Forelimb muscle (tissue), 1 donor: ENCODE measurements at places on chromosomes 3 and 15. TPM values are rescaled to one million over a fixed set of nuclear protein-coding genes. Genes with fewer than 3 reads are reported as not detected.

- no peak for DNase-seq
Observed at GRCh38 chr3:123129092-123129491, 62.3 kb downstream of the PDIA5 start.

DNA sequence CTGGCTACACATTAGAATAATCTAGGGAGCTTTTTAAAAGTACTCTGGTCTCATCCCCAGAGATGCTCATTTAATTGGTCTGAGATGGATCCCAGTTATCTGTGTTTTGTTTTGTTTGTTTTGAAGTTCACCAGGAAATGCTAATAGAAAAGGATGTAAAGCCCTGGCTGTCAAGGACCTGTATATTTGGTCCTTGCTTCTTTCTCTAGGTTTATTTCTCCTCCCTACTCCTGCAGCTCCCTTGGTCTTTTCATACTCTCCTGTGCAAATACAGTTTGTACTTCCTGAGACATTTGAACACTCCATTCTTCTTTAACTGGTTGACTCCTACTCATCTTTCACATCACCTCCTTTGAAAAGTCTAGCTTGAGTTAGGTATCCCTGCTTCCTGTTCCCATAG, 3.3 kb downstream of the PIK3CA start:
- DNase-seq: no peak

SLC24A5 gene
- polyA plus RNA-seq: not detected

GRCh38 chr3:71786217-71786549, 1.2 kb upstream of the PROK2 start:
- no peak for DNase-seq

DNA sequence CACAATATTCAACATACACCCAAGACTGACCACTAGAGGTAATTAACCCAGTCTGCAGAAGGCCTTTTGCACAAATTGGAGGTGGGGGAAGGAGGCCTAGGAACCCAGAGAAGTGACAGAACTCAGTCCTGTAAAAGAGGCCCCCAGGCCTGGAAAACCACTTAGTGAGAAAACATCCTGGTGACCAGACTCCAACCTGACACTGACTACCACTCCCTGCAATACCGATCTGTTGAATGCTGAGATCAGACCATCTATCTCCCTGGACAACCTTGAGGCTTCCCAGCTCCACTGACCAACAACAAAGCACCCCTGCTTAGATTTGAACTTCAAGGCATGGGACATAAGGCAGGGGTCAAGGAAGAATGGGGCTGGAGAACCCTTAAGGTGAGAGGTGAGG, 261.9 kb upstream of the WNT5A start:
- DNase-seq: no peak

- no peak for DNase-seq
Observed at GRCh38 chr3:182568876-182569275, 224.4 kb upstream of the ATP11B start.

DNA sequence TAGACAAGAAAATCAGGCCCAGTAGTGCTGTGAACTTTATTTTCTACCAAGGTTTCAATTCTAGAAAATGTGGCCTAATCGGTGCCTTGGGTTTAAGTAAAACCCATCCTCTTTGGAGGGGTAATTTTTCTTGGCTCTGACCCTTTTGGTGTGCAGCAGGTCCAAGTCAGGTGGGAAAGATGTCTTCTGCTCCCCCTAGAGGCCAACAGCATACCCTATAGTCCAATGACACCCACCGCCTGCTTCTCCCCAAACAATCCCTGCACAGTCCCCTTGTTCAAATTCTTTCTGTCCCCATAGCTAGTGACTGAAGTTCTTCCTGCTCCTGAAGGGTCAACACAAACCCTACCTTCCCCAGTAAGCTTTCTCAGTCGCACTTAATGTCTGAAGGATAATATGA, 261.8 kb upstream of the GOLGA6L4 start:
- DNase-seq: no peak

COL8A1 gene
- 1.1 TPM for polyA plus RNA-seq

- no peak for DNase-seq
Observed at GRCh38 chr3:52331906-52332305, 15.8 kb downstream of the DNAH1 start.

CEMIP gene
- 2.4 TPM for polyA plus RNA-seq

DNA sequence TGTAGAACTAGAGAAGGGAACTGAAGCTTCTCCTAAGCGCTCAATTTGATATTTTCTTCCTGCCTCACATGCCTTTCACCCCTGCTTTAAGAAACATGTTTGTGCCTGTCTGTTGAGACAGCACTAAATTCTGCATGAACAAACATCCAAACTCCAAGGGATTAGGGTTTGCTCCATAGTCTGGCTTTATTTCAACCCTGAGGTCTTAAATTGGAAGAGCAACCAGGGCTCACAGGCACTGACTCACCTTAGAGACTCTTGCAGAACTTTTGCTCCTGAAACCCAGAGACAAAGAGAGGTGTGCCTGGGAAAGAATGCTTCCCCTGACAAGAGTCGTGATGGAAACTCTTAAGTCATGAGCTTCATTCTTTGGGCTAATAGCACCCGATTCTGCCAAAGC, 393.9 kb upstream of the MCTP2 start:
- no peak for DNase-seq

GRCh38 chr3:55423782-55424181, 63.3 kb downstream of the WNT5A start:
- DNase-seq: no peak

GRCh38 chr3:150238995-150239619, 169.0 kb upstream of the TSC22D2 start:
- no peak for DNase-seq

DNA sequence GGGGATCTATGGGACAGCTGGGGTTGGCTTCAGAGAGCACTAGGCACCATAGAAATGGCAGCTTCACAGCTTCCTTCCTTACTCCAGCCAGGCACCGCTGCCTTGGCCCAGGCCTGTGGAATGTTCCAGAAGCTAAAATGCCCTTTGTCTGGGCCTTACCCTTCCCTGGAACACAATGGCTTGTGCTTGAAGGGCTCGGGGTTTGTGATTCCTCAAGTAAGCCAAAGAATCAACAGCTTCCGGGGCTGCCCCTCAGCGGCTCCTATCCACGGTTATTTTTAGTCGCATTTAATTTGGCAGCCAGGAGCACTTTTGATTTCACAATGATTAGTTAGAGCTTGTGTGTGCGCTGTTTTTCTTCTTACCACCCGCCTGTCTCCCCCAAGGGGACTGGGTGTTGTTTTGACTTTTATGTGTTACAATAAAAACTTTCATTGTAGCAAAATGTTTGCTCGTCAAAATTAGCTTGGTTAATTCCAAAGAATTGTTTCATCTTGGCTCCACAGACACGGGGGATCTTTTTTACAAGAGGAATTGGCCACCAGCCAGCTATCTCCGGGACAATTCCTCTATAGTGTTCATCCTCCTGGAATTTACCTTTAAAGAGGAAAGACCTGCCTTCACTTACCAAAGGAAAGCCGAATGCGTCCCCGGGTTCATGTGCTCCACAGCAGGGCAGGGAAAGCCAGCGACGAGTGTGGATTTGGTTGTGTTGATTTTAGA, 73.8 kb downstream of the TLE3 start:
- no peak for DNase-seq

CHRNA5 gene
- polyA plus RNA-seq: 0.76 TPM

- no peak for DNase-seq
Observed at GRCh38 chr3:162119651-162120050, 623.0 kb downstream of the OTOL1 start.

LYZL4 gene
- not detected for polyA plus RNA-seq

BMF gene
- polyA plus RNA-seq: 10.8 TPM

GRCh38 chr3:18499301-18499700, 74.2 kb upstream of the SATB1 start:
- DNase-seq: no peak

ROBO2 gene
- polyA plus RNA-seq: 2.2 TPM

LIPC gene
- polyA plus RNA-seq: 0.49 TPM

MOBP gene
- 0.09 TPM for polyA plus RNA-seq

PHLDB2 gene
- 65.7 TPM for polyA plus RNA-seq

- no peak for DNase-seq
Observed at GRCh38 chr3:19065027-19065426, 83.3 kb upstream of the KCNH8 start.

DUOX2 gene
- 0.04 TPM for polyA plus RNA-seq

DNA sequence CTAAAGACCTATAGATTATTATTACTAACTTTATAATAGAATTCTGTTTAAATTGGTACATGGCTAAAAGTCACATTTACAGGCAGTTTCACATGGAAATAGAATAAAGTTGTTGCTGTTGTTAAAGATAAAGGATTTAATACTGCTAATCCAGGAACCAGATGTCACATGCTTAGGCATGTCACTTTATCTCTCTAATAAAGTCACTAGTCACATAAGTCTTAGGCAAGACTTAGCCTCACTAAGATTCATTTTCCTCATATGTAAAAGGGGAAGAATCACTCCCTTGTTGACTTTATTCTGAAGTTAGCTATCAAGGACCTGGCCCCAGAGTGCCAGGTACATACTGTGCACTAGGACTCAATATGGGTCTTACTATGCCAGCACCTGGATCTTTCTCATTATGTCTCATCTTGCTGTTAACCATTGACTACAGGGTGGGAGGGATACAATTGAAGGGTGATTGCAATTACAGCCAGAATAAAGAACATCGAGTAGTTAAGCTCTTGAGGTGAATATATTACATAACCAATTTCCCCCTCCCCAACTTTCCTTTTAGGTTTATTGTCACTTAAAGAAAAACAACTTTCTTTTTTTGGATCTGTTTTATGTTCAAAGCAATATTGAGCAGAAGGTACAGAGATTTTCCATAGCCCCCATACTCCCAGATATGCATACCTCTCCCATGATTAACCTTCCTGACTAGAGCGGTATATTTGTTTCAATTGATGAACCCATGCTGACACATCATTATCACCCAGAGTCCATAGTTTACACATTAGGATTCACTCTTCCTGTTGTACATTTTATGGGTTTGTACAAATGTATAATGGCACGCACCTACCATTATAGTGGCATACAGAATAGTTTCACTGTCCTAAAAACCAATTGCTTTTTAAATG, 36.6 kb downstream of the LNP1 start:
- DNase-seq: no peak

MST1R gene
- polyA plus RNA-seq: 2.4 TPM

DISP2 gene
- polyA plus RNA-seq: 1.4 TPM

- no peak for DNase-seq
Observed at GRCh38 chr15:47929138-47929803, 191.5 kb upstream of the SLC24A5 start.

TMEM45A gene
- polyA plus RNA-seq: 14.4 TPM

LRIG1 gene
- 102 TPM for polyA plus RNA-seq

DNA sequence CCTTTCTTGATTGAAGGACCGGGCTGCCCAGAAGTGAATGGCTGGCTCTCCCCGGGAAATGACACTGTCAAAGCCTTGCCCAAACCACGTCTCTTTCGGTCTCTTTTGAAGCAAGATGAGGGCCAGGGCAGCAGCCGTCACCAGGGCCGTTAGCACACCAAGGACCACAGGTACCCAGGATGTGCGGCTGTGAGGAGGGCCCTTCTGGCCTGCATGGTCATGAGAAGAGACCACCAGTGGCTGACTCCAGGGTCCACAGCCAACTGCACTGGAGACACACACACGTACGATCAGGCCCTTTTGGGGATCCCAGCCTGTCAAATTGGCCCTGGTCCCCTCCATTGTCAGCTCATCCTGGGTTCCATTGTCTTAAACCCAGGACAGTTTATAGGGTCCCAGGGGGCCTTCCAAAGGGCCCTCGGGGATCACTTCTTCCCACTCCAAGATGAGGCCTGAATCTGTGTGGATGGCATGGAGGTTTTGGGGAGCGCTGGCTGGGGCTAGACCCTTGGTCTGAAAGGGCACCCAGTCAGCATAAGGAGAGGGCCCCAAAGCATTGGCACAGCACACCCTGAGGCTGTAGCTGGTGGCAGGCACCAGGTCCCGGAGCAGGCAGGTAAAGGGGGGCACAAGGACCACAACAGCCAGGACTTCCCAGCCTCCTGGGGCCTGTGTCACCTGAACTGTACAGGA, 50.9 kb downstream of the ETFA start:
- DNase-seq: no peak

C3orf85 gene
- not detected for polyA plus RNA-seq

GRCh38 chr3:188283347-188283746, 129.4 kb downstream of the LPP start:
- no peak for DNase-seq

PGBD4 gene
- polyA plus RNA-seq: 2.2 TPM

HYAL1 gene
- 1.7 TPM for polyA plus RNA-seq

PCBP4 gene
- polyA plus RNA-seq: 68.7 TPM

DNA sequence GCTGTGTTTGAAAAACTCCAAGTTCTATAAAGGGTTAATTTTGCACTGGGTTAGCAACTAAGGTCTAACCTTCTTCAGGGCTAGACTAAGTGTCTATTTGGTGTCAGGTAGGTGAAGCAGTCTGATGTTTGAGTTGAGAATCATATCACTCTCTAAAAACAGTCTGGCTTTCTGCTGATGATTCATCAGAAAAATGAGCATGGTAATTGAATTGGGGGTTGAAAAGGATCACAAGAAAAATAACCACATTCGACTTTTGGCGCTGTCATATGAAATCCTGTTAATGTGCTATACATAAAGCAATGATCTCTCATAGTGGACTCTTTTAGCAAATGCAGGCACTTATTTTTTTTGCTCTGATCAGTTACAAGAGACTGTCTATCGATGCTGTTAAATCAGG, 242.2 kb upstream of the AZI2 start:
- no peak for DNase-seq

MME gene
- 7.7 TPM for polyA plus RNA-seq

GRCh38 chr3:140794507-140794906, 116.6 kb downstream of the TRIM42 start:
- DNase-seq: no peak

GRCh38 chr3:15271785-15272381, 60.5 kb downstream of the SH3BP5 start:
- DNase-seq: no peak

DNA sequence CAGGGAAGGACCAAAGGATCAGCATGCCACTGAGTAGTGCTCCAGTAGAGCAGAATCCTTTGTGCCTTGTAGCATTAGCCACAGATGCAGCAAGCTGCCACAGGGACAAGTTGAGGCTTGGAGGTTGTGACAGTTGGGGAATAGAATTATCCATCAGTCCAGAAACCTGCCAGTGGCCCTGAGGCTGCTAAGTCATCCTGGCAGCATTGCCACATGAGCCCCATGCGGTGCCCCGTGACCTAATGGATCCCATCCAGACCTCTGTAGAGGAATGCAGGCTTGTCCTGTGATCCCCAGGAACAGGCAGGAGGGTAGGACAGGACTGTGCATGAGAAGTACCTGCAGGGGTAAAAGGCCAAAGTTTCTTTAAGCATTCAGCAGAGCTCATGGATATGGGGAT, 51.7 kb downstream of the BOC start:
- DNase-seq: no peak

GRCh38 chr3:50356553-50356952, 2.8 kb downstream of the TMEM115 start:
- DNase-seq: no peak

COL6A6 gene
- polyA plus RNA-seq: 91.6 TPM

GRCh38 chr3:22141769-22142168, 390.8 kb upstream of the ZNF385D start:
- no peak for DNase-seq
